ENCODE measurements at places on chromosomes 1 and 21.
A peak's percentile ranks its signal among the peaks of the same experiment; 100 is the strongest.

- DNase-seq = no peak
Measured at GRCh38 chr1:16677552-16678431, 11.0 kb upstream of the RNU1-3 start.

- no peak for DNase-seq
Measured at GRCh38 chr1:224789311-224789710, 140.2 kb upstream of the DNAH14 start.

DNA sequence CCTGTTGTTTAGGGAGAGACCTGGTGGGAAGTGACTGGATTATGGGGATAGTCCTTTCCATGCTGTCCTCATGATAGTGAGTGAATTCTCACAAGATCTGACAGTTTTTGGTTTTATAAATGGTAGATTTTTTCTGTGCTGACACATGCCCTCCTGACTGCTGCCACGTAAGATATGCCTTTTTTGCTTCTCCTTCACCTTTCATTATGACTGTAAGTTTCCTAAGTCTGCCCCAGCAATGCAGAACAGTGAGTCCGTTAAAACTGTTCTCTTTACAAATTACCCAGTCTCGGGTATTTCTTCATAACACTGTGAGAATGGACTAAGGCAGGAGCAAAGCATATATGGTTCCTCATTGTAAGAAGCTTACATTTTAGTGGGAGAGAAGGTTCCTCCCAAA lies 1727.2 kb downstream of the NCAM2 start:
- no peak for DNase-seq

DNA sequence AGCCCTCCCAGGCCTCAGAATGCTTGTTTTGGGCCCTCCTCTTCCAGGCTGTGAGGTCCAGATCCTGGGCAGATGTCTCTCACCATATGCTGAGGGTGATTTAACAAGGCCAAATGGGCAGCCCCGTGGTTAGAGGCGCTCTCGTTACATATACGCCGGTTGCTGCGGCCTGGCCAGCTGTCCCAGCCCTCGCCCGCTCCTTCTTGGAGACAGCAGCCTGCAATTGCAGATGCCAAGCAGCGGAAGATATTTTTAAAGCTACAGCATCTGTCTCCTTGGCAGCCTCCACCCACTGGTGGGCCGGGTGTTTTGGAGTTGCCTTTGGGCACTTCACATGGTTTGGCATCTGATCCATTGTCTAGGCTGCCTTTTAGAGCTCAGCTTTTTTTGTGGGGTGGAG lies 178.8 kb upstream of the NFIA start:
- no peak for DNase-seq

DNA sequence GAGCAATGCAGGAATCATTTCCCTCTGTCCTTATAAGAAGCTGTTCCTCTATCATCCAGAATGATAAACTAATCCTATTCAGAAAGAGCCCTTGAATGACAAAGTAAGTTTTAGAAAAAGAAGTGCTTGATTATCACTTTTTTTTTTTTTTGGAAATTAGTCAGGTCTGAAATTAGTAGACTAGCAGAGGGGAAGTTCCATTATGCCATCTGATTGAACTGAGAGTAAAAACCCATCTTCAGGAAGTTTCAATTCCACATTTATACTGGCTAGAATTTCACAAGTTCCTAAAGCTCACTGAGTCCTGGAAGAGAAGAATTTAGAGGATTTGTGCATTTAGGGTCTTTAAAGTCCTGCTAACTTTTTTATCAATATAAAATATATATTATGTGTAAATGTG lies 128.8 kb upstream of the COA6 start:
- DNase-seq = no peak

DNA sequence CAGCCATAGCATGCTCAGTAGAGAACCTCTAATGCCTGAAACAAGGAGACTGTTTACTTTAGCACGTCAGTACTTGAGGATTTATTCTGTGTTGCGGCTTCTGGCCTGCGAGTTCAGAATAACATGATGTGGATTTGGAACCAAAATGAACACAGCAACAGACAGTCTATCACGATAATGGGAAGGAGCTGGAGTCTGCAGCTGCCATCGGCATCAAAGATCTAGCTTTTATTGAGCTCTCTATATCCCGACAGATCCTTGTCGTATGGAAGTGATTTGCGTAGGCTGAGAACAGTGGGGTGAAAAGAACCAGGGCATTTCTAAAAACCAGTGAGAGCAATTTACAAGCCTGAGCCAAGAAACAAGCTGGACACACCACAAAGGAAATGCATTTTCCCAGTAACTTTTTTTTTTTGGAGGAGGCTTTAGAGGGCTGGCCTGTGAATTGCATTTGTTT lies 294.2 kb downstream of the KIF26B start:
- DNase-seq = no peak

DNA sequence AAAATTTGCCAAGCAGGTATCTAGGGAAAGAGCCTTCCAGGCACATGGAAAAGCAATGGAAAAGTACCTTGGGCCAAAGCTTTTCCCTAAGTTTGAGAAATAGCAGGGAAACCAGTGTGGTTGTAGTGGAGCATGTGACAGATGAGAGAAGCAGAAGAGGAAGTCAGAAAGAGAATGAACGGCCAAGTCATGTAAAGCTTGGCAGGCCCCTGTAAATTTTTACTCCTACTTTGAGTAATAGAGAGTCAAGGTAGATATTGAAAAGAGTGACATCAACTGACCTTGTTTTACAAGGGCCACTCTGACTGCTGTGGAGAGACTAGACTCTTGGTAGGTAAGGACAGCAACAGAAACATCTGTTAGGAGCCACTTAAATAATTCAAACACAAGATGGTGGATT lies 180.9 kb upstream of the PRMT6 start:
- no peak for DNase-seq

GRCh38 chr1:12123172-12123571 lies 43.6 kb upstream of the TNFRSF1B start:
- no peak for DNase-seq

DNA sequence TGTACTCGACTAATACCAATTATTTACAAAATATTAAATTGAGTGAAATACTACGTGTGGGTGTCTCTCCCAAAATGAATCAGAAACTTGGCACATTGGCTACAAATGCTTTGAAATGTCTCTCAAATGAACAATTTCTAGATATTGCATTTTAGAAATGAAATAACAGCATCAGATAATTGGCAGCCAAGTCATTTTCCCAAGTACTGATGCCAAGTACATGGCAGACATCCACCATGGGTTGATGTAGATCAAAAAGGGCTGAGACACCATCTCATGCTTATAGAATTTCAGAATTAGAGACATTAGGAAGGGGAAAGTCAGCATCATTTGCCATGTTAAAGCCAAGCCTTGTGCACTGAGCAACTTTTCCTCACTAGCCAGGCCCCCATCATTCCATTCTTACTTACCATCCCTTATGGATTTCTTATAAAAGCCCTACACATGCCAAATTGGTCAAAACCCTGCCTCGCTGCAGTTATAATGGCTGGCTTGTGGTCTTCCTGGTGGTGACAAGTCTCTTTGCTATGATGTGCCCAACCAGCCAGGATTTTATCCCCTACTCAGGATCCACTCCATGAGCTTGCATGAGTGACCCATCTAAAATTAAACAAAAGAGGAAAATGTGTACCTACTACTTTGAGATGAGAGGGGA lies 73.1 kb downstream of the GREM2 start:
- no peak for DNase-seq

GRCh38 chr1:5906116-5906515 lies 86.1 kb downstream of the NPHP4 start:
- no peak for DNase-seq

GRCh38 chr1:181086091-181086490 lies 2.4 kb upstream of the IER5 start:
- DNase-seq = no peak

DNA sequence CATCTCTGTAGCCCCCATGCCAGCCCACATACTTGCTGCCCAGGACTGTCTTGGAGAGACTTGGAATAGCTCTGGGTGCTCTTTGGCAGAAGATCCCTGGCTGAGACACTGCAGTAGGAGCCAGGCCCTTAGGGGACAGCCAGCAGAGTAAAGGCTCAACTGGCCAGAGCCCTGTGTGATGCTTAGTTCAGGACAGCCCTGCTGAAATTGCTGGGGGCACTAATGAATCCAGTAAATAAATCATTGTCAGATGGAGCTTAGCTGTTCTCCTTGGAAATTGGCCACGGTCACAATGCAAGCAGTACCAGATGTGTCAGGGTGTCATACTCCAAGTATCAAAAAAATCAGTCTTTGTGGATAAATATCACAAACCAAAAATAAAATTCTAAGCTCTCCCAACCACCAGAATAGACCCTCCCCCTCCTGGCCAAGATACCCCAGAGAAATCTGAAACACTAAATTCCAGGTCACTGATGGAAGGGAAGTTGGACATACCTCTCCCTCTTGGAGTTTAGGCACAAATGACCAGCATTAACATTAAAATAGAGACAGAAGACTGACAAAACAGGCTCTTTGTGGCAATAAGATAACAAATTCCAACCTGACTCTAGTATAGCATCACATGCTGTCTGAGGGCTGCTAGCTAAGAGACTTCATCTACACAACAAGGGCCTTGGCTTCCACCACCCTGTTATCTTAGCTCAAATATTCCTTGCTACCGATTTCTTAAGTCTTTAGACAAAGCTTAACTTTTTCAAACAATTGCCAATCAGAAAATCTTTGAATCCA lies 83.2 kb upstream of the DNAH14 start:
- no peak for DNase-seq

- DNase-seq = no peak
Measured at GRCh38 chr1:243927381-243927780, 77.3 kb upstream of the AKT3 start.

- no peak for DNase-seq
Measured at GRCh38 chr1:46749921-46750404, 31.0 kb upstream of the EFCAB14 start.

DNA sequence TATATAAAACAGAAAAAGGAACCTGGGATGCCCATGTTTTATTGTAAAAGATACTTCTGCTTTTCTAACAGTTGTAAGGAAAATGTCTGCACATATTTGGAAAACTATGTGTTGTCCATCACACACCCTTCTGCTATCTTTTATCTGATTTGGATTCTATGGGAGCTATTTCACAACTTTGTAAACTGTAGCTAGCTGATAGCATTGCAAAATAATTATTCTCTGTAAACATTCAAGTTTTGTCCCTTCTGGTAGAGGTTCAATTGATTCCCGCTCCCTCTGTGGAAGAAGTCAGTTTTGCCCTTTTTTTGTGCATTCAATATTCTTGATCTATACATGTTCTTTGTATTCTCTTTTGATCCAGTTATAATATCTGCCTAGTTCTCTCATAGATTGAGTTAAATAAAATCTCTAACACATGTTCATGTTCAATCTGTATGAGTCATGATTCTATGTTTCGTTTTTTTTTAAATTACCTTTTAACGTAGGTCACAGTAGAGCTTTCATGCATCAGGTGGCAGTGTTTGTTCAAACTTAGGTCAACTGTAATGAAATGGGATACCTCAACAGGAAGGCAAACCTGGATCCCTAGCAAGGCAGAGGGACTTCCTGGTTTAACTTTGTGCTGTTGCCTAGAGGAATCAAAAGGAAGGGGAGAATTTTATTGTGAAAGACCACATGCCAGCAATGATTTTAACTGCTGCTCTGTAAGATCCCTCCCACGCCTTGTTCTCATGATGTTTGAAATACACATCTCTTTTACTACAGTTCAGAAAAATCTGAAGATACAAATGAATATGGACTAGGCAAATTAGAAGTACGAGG lies 26.0 kb upstream of the BCL9 start:
- DNase-seq = peak; percentile 4

GRCh38 chr1:39657402-39657801 lies 14.5 kb downstream of the NT5C1A start:
- DNase-seq = no peak

- no peak for DNase-seq
Measured at GRCh38 chr1:228140724-228141225, 696 bp downstream of the GUK1 start.

GRCh38 chr1:223233410-223234169 lies 90.5 kb upstream of the TLR5 start:
- DNase-seq = no peak

DNA sequence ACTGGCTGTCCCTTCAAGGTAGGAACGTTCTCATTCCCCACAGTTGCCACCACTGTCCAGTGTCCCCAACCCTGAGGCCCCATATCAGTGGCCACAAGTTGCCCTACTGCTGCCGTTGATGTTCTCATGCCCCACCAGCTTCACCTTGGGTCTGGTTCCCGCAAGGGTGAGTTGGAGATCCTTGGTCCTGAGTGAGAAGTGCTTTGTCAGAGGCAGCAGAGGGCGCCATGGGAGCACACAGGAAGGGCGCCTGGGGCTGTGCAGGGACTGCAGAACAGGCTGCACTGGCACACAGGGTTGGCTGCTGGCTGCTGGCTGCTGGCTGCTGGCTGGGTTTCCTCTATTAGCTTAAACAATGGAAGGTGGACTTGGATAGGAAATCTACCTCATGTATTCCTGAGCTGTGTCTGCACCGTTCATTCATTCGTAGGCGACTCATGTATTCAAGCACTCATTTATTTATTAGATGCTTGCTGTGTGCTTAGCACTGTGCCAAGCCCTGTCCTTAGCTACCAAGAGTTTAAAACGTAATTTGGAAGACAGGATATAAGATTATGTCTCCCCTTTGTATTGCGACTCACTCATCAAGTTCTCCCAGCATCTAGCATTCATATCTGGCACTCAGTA lies 2.1 kb upstream of the S100A9 start:
- DNase-seq = no peak

GRCh38 chr1:21313886-21314721 lies 23.8 kb upstream of the ECE1 start:
- no peak for DNase-seq

- no peak for DNase-seq
Measured at GRCh38 chr1:36109041-36109679, 15.9 kb downstream of the COL8A2 start.

GRCh38 chr1:9061252-9061960 lies 8.0 kb downstream of the SLC2A5 start:
- DNase-seq = no peak

DNA sequence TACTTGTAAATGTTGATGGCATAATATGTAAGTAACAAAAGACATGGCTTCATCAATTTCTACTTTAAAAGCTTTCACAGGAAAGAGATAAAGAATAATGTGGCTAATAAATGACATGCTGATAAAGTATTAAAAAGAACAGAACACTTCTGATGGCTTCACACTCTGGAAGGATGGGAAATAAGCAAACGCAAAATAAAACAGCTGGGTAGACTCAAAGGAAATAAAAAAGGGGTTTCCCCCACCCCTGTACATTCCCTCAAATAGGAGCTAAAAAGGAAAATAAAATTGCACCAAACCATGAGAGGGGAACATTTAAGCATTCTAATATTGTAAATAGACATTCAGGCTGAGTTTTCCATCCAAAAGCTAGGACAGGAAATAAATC lies 27.0 kb upstream of the DYRK1A start:
- no peak for DNase-seq

- no peak for DNase-seq
Measured at GRCh38 chr1:84855691-84856630, 37.0 kb downstream of the LPAR3 start.

GRCh38 chr1:245690946-245691541 lies 536.3 kb downstream of the KIF26B start:
- peak; percentile 11 for DNase-seq

DNA sequence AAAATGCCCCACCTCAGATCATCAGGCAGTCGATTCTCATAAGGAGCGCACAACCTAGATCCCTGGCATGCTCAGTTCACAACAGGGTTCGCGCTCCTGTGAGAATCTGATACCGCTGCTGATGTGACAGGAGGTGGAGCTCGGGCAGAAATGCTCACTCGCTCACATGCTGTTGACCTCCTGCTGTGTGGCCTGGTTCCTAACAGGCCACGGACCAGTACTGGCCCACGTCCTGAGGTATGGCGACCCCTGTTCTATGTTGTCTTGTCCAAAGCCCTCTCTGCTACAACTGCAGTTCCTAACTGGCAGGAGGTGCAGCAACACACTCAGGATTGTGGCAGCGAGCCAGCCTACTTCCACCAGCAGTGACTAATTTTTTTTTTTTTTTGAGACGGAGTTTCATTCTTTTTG lies 70.6 kb downstream of the CLSTN1 start:
- DNase-seq = peak; percentile 14

Data from DMS79 (cell line).